ENCODE measurements at places on chromosomes 13 and 19.

DNA sequence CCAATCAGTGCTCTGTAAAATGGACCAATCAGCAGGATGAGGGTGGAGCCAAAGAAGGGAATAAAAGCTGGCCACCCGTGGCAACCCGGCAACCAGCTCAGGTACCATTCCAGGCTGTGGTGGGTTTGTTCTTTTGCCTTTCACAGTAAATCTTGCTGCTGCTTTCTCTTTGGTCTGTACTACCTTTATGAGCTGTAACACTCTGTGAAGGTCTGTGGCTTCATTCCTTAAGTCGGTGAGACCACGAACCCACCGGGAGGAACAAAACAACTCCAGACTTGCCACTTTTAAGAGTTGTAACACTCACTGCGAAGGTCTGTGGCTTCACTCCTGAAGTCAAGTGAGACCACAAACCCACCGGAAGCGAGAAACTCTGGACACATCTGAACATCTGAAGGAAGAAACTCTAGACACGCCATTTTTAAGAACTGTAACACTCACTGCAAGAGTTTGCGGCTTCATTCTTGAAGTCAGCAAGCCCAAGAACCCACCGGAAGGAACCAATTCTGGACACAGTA lies 16.5 kb upstream of the SPACA6 start:
- no peaks in the 10 kb centered on the region for H3K27me3 ChIP-seq
- H3K36me3 ChIP-seq = no peaks in the 10 kb centered on the region
- no peak overlapping the region for H3K27ac ChIP-seq
- no peak overlapping the region for H3K4me3 ChIP-seq
- peaks cover 11% of the 10 kb centered on the region for H3K4me1 ChIP-seq
- no peak for DNase-seq

GRCh38 chr13:77029436-77029835 lies 2.5 kb upstream of the FBXL3 start:
- DNase-seq = no peak
- no peak overlapping the region for H3K4me3 ChIP-seq
- H3K27me3 ChIP-seq = no peaks in the 10 kb centered on the region
- peaks cover 25% of the 10 kb centered on the region for H3K4me1 ChIP-seq
- H3K27ac ChIP-seq = no peak overlapping the region

DNA sequence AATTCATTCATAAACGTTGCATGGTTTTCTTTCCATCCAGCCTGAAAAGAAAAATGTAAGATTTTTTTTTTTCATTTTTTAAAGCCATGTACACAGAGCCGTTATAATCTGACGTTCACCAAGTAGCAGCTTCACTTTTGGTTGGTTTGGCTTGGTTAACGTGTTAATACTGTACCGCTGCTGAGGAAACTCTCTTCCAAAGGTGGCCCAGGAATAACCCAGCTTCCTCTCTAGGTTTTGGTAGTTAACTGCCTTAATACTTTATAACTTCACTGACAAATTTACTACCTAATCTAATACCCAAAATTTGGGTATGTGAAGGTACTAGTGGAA lies 1.7 kb downstream of the INTS6 start:
- H3K36me3 ChIP-seq = peaks cover 7% of the 10 kb centered on the region
- DNase-seq = no peak
- peak overlapping the region; percentile 72 for H3K27ac ChIP-seq
- no peaks in the 10 kb centered on the region for H3K27me3 ChIP-seq

DNA sequence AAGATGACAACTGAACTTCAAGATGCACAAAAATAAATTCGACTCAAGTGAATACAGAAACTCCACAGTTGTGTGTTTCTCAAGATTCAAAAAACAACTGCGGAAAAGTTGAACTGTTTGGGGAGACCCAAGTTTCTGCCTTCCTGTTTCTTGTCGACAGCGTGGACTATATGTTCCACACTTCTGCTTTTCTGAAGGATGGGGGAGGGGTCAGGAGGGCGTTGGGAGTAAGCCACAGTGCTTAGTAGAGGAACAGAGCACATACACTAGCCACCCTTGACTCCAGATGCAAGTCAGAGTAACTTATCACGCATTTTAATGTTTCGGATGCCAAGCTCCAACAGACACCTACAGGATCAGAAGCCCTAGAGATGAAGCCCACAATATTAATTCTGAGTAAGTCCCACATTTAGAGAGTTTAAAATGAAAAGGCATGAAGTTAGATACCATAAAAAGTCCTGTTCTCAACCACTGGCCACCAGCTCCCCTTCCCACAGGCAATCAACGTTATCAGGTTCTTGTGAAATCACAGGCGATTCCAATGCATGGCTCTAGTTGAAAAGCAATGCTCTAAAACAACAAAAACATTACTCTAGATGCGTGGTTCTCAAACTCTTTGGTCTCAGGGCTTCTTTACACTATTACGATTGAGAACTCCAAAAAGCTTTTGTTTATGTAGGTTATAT lies 4.2 kb downstream of the TUBGCP3 start:
- peaks cover 16% of the 10 kb centered on the region for H3K4me1 ChIP-seq
- H3K36me3 ChIP-seq = no peaks in the 10 kb centered on the region
- no peaks in the 10 kb centered on the region for H3K27me3 ChIP-seq
- H3K27ac ChIP-seq = no peak overlapping the region

- DNase-seq = no peak
- H3K27ac ChIP-seq = no peak overlapping the region
- no peaks in the 10 kb centered on the region for H3K36me3 ChIP-seq
These were observed 149.1 kb downstream of the SLITRK5 start for GRCh38 chr13:87820241-87820640.

DNA sequence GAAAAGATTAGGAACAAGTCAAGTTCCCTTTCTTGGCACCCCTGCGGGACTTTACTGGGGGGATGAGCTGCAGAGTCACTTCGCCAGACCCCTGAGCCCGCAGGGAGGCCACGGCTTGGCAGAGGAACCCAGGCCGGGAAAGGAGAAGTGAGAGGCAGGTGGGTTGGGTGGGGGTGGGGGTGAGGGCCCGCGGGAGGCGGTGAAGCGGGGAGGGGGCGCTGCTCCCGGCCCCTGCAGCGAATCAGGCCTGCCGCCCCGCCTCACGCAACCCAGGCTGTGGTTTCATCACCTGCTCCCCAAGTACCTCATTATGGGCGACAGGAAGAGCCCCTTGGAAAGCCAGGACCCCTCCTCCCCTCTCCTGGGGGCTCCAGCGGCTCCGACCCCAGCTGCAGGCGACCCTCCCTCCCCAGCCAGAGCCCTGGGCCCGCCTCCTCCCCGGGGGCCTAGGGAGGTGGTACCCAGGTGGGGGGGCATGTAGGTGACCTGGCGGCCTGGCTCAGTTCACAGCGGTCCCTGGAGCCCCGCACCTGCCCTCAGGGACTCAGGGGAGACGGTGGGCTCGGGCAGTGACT lies 9.5 kb downstream of the MEF2B start:
- no peak for DNase-seq
- H3K4me1 ChIP-seq = no peaks in the 10 kb centered on the region
- H3K27ac ChIP-seq = no peak overlapping the region

GRCh38 chr13:22964245-22964966 lies 216.4 kb upstream of the SGCG start:
- H3K27ac ChIP-seq = no peak overlapping the region
- no peak overlapping the region for H3K4me3 ChIP-seq
- no peaks in the 10 kb centered on the region for H3K27me3 ChIP-seq
- H3K4me1 ChIP-seq = no peaks in the 10 kb centered on the region
- DNase-seq = no peak

DNA sequence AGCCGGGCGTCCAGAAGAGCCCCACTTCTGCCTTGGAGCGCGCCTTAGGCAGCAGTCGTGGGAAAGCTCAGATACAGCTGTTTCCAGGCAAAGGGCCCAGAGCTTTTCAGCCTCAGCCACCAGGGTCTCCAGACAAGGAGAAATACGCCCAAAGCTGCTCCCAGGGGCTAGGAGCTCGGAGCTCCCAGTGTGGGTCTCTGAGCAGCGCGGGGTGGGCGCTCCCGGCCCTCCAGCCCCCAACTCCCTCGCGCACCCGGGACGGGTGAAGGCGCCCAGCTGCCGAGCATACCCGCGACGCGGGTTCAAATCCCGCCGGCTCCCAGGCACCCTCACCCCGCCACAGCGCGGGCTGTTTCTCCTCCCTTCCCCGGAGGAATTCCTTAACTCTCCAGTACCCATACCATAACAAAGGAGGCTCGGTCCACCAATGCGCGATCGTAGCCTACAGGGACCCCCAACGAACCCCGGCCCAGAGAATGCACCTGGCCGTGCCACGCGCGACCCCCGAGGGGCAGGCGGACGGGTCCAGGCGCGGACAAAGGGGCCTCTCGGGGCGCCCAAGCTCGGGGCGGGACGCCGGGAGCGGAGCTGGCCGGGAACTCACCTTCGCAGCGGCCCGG lies 507 bp downstream of the COL4A1 start:
- no peaks in the 10 kb centered on the region for H3K36me3 ChIP-seq
- peaks cover 7% of the 10 kb centered on the region for H3K27me3 ChIP-seq
- no peak overlapping the region for H3K27ac ChIP-seq
- no peaks in the 10 kb centered on the region for H3K4me1 ChIP-seq

- no peak overlapping the region for H3K4me3 ChIP-seq
- DNase-seq = no peak
- H3K4me1 ChIP-seq = no peaks in the 10 kb centered on the region
- H3K27ac ChIP-seq = no peak overlapping the region
These were observed 54.6 kb downstream of the NAA16 start for GRCh38 chr13:41365631-41366030.

GRCh38 chr13:51958217-51958547 lies 53.1 kb downstream of the ATP7B start:
- peaks cover 8% of the 10 kb centered on the region for H3K4me1 ChIP-seq
- H3K4me3 ChIP-seq = no peak overlapping the region
- H3K36me3 ChIP-seq = no peaks in the 10 kb centered on the region
- no peak for DNase-seq
- H3K27me3 ChIP-seq = no peaks in the 10 kb centered on the region

- no peak overlapping the region for H3K4me3 ChIP-seq
- no peak overlapping the region for H3K27ac ChIP-seq
- no peak for DNase-seq
- no peaks in the 10 kb centered on the region for H3K36me3 ChIP-seq
- H3K27me3 ChIP-seq = peaks cover 22% of the 10 kb centered on the region
These were observed 5.1 kb upstream of the CACNG8 start for GRCh38 chr19:53957448-53958167.

- peak overlapping the region; percentile 12 for H3K27ac ChIP-seq
- H3K36me3 ChIP-seq = no peaks in the 10 kb centered on the region
- peaks cover 81% of the 10 kb centered on the region for H3K4me1 ChIP-seq
- H3K27me3 ChIP-seq = no peaks in the 10 kb centered on the region
- DNase-seq = peak; percentile 96
- no peak overlapping the region for H3K4me3 ChIP-seq
These were observed 12.4 kb downstream of the NOSIP start for GRCh38 chr19:49567861-49568441.
